ENCODE measurements at places on chromosomes 16 and 17.

- no peak for DNase-seq
These were observed 352.9 kb downstream of the SNX29 start for GRCh38 chr16:12329246-12329995.

- DNase-seq, result no peak
These were observed 3.1 kb upstream of the CYTH1 start for GRCh38 chr17:78785011-78785662.

DNA sequence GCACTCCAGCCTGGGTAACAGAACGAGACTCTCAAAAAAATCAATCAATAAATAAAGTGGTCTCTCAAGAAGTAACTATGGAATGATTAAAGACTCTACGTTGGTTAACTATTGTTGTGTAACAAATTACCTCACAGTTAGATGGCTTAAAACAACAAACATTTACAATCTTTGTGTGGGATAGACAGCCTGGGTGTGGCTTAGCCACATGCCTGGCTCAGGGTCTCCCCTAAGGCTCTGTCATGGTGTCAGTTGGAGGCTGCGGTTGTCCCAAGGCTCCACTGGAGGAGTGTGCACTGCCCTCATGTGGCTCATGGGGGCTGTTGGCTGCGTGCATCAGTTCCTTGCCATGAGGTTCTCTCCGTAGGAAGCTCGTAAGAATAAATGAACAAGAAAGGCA lies 294.5 kb downstream of the SNX29 start:
- DNase-seq, result peak; percentile 47

GRCh38 chr17:70609566-70609965 lies 440.2 kb downstream of the KCNJ2 start:
- DNase-seq, result no peak

GRCh38 chr16:27595475-27595874 lies 45.5 kb downstream of the KATNIP start:
- DNase-seq, result no peak

DNA sequence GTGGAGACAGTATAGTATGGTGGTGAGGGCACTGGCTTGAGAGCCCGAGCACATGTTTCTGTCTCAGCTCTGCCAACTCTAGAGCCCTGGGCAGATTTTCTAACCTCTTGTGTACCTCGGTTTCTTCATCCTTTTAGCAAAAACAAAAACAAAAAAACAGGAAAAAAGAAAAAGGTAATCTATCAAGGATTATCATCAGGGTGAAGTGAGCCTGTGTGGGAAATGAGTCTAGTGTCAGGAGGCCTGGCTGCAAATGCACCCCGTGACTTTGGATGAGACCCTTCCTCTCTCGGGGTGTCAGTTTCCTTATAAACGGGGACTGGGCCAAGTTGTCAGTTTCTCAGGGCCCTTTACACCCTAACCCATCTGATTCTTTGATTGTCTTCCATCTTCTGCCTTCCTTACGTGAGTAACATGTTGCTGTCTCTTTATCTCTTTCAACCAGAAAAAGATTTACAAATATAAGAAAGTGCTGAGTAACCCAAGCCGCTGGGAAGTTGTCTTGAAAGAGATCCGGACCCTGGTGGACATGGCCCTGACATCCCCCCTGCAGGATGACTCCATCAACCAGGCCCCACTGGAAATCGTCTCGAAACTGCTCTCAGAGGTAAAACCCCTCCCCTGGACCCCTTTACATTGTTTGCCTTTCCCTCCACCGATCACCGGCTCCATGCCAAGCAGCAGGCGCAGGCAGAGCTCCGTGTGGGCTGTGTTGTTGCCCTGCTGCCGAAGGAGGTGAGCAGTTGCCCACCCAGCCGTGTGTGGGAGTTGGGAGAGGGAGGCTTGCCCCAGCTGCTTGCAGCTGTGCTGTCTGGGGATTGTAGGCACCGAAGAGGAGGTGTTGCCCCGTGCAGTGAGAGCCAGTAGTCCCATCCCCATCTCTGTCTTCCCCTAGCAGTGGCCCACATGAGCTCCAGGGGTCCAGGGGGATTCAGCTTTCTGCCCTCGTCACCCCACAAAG lies 127.1 kb upstream of the PLCG2 start:
- no peak for DNase-seq

- DNase-seq, result peak; percentile 87
These were observed 40.7 kb downstream of the DNAJA2 start for GRCh38 chr16:46932802-46933201.

DNA sequence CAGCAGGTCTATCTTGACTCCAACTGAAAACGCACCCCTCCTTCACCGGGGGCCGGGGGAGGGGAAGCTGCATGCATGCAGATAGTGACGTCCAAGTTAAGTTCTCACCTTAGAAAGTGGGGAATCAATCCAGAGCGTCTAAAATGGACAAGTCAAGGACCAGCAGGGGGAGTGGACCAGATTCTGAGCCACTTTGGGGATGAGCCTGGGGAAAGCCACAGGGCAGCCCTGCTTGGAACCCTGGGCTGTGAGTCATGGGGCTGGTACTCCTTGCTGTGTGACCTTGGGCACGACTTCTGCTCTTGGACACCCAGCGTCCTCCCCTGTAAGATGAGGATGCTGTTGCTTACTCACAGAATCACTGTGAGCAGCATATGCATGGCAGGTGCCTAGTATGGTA lies 9.1 kb downstream of the TNFRSF13B start:
- peak; percentile 38 for DNase-seq

GRCh38 chr17:61981323-61981722 lies 53.5 kb upstream of the INTS2 start:
- DNase-seq, result no peak

GRCh38 chr16:13767215-13767614 lies 152.7 kb upstream of the ERCC4 start:
- DNase-seq, result no peak

- DNase-seq, result peak; percentile 58
These were observed 612 bp downstream of the CISD3 start for GRCh38 chr17:38730526-38731379.

DNA sequence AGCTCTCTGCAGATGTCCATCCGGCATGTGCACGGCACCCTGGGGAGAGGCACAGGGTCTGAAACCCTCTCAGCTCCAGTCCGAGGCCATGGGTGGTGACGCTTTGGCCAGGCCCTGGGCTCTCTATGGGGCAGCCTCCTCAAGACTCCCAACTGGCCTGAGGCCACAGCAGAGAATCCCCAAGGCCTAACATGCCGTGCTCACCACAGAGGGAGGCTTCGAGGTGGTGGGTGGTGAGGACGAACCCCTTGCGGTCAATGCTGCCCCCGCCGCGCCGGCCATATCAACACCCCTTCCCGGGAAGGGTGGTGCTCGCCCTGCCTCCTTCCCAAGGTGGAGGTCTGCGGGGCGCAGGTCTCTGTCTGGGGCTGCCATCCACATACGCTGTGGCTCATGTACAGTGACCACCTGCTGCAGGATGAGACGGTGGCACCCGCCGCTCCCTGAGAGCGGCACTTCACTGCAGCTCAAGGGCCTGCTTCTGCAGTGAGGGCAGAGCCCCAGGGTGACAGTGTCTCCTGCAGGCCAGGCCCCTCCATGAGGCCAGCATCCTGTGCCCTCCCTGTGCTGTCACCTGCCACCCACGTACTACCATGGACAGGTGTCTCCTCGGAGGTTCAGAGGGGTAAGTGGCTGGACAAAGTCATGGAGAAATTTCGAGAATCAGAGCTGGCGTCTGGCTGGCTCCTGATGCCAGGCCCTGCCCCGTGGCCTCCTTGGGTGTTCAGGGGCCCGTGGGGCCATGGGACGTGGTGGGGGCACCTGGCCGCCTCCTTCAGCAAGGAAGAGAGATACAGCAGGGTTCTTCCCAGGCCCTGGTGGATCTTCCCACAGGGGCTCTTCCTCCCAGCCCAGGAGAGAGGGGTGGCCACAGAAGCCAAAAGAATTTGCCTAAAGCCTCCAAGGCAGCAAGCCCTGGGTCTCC lies 54.6 kb upstream of the ACSF3 start:
- DNase-seq, result no peak

All from NB4 (cell line).